ENCODE measurements at places on chromosomes 13 and 19.

DNA sequence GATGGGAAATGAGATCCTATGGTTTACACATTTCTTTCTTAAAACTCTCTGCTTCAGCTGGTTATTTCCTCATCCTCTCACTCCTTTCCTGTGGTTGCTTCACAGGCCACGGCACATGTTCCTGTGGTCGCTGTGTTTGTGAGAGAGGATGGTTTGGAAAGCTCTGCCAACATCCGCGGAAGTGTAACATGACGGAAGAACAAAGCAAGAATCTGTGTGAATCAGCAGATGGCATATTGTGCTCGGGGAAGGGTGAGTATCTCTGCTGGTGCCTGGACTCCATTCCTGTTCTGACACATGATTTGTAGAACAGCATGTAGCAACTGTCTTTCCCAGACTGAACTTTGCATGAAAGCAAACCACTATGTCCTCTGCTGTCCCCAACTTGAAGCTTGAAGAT lies 254.2 kb downstream of the ITGBL1 start:
- DNase-seq, result no peak

DNA sequence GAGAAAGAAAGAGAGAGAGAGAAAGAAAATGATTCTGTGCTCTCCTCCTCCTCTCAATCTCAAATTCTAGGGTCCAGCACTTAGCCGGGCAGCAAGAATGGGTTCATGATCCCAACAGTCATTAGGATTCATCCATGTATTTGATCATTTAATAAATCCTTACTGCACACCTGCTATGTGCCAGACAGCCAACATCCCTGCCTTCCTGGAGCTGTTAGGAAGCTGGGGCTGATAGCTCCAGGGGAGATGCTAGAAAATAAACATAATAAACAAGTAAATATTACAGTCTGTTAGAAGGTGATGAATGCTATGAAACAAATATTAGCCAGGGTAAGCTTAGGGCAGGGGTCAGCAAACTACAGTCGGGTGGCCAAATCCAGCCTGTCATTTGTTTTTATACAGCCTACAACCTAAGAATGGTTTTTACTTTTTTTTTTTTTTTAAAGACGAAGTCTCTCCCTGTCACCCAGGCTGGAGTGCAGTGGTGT lies 9.9 kb upstream of the ACP7 start:
- DNase-seq, result no peak

- peak; percentile 67 for DNase-seq
These were observed 147.2 kb upstream of the ZNF536 start for GRCh38 chr19:30224689-30225606.

DNA sequence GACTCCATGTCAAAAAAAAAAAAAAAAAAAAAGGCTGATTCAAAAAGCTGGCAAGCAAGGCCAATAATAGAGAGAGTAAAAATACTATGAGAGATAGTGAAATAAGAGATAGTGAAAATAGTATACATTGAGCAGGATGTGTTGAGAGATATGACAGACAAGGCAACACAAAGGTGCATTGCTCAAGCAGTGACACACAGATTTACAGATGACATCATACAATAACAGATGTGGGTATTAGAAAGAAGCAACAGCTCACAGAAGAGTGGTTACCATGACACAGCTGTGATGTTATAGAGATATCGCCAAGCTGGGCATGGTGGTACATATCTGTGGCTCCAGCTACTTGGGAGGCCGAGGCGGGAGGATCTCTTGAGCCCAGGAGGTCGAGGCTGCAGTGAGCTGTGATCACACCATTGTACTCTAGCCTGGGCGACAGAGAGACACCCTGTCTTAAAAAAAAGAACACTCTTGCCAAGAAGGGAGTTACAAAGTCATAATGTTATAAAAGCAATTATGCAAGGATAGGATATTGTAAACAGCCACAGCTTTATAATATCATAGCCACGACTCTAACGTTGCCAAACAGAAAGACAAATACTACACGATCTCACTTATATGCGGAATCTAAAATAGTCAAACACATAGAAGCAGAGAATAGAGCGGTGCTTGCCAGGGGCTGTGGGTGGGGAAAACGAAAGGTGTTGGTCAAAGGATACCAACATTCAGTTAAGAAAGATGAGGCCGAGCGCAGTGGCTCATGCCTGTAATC lies 10.3 kb downstream of the TNFSF9 start:
- DNase-seq, result no peak
